ENCODE measurements at places on chromosomes 3 and 15.

GRCh38 chr3:186845756-186846155 is 3.2 kb downstream of the ADIPOQ start:
- no peak for DNase-seq

DNA sequence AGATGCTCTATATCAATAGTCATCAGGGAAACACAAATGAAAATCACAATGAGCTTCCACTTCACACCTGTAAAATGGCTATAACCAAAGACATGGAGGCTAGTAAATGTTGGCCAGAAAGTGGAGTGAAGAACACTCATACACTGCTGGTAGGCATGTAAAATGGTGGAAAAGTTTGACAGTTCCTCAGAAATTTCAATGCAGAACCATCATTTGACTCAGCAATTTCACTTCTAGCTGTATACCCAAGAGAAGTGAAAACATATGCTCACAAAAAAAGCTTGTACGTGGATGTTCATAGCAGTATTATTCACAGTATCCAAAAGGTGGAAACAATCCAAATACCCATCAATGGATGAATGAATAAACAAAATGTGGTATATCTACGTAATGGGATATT is 19.2 kb upstream of the TOP2B start:
- DNase-seq, result no peak

DNA sequence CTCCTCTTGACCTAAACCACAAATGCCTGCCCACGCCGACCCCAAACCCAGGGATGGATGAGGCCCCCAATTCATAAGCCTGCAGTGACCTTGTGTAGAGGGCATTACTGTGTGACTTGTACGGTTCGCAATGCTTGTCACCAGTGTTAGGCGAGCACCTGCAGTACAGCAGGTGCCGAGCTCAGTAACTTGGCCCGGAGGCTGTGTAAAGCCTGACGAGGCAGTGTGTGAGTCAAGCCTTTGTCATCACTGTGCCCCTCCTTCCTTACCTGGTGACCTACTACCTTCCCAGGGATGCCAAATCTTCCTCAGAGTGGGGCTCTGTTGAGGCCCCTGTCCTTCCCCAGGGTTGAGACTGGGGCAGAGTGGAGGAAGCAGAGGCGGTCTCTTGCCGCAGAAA is 37.2 kb upstream of the TMEM115 start:
- DNase-seq, result no peak

DNA sequence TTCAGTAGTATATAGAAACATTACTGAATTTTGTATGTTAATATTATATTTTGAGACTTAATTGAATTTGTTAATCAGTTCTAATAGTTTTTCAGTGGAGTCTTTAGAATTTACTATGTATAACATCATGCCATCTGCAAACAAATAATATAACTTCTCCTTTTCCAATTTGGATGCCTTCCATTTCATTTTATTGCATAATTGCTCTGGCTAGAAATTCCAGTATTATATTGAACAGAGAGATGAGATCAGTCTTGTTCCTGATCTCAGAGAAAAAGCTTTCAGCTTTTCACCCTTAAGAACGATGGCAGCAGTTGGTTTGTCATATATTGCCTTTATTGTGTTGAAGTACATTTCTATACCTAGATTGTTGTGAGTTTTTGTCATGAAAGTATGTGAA is 40.4 kb downstream of the OR4F15 start:
- no peak for DNase-seq

- DNase-seq, result no peak
Measured at GRCh38 chr15:45113380-45113990, 487 bp downstream of the DUOX2 start.

Data from stimulated activated CD8-positive, alpha-beta memory T cell treated with anti-CD3 and anti-CD28 coated beads, Interleukin-4, amount 100 ng/mL, for 48 hours (primary cell).